ENCODE measurements at places on chromosomes 16 and 17. TPM values are rescaled to one million over a fixed set of nuclear protein-coding genes. Genes with fewer than 3 reads are reported as not detected.

DNA sequence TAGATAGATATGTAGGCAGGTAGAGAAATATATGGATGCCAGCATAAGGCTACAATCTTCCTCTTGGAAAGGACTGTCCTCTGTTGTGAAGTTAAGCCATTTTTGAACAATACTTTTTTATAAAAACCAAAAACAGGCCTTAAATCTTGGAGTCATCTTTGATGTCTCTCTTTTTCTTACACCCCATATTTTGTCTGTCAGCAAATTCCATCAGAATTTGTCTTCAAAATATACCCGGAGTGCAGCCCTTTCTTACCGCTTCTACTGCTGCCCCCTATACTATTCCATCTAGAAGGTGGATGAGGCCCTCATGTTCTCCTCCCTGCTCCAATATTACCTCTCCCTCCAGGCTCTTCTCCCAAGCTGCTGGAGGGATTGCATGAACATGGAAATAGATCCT lies 326.5 kb downstream of the HAPSTR1 start:
- DNase-seq, result no peak

DNA sequence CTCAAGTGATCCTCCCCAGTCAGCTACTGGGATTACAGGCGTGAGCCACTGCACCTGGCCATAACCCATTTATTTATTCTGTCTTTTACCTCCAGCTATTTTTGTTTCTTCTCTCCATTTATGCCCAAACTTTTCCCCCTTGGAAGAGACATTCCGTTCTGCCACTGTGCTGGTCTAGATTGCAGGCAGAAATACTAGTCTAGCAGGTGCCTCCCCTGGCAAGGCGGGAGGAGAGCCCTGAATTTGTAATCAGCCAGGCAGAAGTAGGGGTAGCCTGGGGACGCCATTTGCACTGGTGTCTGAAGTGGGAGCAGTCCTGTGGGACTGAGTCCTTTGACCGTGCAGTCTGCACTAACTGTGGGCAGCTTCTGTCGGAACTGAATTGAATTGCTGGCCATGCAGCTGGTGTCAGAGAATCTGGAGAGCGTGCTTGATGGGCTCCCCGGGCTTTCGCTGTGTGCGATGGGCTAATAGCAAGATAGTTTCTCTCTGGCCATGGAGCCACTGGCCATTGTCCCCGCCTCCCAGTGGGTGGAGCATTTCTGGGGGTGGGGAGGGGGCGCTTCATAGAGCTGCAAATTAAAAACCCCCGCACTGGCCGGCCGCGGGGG lies 31.5 kb upstream of the LITAF start:
- no peak for DNase-seq

DNA sequence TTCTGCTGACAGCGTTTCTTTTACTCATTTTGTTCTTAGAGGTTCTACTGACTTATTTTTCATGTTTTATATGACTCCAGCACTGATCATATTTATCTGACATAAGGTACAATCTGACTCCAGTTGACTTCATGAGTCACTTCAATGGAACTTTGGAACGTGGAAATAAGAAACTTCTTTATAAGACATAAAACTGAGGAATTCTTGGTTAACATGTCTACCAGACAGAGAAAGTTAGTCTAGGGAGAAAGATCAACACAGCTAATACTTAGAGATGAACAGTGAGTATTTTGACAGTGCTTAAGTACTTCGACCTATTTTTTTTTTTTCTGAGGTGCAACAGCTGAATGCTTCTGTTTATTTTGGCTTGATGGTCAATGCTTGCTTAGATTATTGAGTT lies 679.5 kb downstream of the KCNJ2 start:
- no peak for DNase-seq

DNA sequence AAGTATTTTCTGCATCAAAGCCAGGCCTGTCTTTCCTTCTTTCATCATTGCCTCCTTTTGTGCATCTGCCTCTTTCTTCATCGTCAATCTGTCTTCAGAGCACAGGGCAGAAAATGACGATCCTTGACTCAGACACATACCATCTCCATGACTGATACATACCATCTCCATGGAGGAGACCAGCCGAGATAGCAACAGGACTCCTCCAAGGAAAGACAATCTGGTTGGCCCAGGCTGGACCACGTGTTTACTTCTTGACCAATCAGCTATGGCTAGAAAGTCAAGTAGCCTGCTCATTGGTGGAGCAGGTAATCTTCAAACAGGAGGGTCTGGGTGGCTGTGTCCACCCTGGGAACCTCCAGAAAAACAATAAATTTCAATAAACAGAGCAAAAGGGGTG lies 164.6 kb downstream of the CPPED1 start:
- DNase-seq, result no peak

- no peak for DNase-seq
Measured at GRCh38 chr17:74943808-74944522, 8.3 kb downstream of the OTOP3 start.

APOH gene
- not detected for total RNA-seq

SLC12A3 gene
- total RNA-seq, result 5.3 TPM

DNA sequence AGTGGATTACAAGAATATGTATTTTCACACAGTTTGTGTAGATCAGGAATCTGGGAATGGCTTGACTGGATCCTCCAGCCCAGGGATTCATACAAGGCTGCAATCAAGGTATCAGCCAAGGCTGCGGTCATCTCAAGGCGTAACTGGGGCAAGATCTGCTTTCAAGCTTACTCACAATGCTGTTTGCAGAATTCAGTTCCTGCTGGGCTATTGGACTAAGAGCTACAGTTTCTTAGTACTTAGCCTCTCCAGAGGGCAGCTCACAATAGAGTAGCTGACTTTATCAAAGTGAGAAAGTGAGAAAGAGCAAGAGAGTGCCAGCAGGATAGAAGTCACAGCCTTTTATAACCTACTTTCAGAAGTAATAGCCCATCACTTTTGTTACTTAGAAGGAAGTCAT lies 211.0 kb downstream of the MAP2K6 start:
- DNase-seq, result no peak

ACE gene
- total RNA-seq, result 0.67 TPM

GRCh38 chr17:66373944-66374817 lies 71.8 kb downstream of the PRKCA start:
- DNase-seq, result no peak

KCNJ2 gene
- not detected for total RNA-seq

DNA sequence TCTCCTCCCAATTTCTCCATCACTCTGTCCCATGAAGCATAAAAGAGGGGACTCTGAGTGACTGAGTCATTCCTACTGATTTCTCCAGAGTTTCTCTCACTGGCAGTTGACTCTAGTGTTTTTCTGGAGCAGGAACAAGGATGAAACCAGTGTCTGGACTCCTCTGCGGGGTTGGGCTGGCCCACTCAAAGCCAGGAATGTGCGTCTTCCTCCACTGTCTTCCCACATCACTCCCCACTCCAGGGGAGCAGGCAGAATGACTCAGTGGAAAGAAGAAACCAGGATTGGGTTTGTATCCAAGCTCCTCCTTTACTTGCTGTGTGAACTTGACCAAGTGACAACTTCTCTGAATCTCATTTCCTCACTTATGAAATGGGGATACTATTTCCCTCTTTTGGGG lies 497.5 kb upstream of the SALL1 start:
- DNase-seq, result no peak

GRCh38 chr17:76428511-76428910 lies 24.4 kb downstream of the UBE2O start:
- no peak for DNase-seq

DNA sequence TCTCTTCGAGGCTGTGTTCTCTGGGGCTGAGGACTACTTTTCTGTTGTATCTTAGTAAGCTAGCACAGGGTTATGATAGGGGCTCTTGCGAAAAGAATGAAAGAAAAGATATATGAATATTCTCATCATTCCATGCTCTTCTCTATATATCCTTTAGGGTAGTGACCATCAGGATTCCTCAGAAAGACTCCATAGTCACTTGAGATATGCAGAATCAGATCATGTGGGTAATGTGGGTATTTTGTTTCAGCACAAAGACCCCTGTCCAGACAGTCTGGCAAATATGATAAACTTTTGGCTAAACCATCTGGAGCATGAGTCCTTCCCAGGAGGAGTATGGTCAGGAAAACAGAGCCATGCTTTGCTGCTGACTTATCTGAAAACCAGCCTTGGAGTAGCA lies 21.5 kb downstream of the CRYM start:
- no peak for DNase-seq

DNA sequence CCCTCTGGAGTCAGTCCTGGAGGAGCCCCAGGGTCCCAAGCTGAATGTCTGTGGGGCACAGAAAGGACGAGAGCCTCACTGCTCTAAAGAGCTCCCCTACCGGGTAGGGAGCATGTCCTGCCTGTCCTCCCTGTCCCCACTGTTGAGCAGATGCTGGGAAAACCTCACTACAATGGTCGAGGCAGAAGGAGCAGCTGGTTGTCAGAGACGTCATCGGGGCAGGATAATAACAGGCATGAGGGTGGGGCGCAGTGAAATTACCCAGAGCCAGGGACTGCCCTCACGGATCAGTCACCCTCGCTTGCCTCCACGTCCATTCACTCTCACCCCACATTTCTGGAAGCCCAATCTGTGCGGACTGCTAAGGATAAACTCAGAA lies 538 bp downstream of the TM4SF5 start:
- no peak for DNase-seq

- DNase-seq, result no peak
Measured at GRCh38 chr17:6477831-6478383, 33.7 kb downstream of the PIMREG start.

CNGB1 gene
- total RNA-seq, result not detected

DNA sequence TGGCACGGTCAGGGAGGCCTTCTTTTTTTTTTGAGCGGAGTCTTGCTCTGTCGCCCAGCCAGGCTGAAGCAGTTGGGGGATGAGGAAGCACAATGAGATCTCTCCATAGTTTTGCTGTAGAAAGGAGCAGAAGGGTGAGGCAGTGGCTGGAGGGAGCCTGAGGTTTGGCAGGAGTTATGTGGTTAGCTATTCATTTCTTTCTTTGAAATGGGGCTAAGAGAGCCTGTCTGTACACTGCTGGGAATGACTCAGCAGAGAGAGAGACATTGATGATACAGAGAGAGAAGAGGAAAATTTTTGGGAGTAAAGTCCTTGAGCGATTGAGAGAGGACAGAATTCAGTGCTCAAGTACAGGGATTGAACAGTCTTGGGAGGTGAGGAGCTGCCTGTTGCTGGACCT lies 22.1 kb downstream of the NOS2 start:
- DNase-seq, result no peak

DNA sequence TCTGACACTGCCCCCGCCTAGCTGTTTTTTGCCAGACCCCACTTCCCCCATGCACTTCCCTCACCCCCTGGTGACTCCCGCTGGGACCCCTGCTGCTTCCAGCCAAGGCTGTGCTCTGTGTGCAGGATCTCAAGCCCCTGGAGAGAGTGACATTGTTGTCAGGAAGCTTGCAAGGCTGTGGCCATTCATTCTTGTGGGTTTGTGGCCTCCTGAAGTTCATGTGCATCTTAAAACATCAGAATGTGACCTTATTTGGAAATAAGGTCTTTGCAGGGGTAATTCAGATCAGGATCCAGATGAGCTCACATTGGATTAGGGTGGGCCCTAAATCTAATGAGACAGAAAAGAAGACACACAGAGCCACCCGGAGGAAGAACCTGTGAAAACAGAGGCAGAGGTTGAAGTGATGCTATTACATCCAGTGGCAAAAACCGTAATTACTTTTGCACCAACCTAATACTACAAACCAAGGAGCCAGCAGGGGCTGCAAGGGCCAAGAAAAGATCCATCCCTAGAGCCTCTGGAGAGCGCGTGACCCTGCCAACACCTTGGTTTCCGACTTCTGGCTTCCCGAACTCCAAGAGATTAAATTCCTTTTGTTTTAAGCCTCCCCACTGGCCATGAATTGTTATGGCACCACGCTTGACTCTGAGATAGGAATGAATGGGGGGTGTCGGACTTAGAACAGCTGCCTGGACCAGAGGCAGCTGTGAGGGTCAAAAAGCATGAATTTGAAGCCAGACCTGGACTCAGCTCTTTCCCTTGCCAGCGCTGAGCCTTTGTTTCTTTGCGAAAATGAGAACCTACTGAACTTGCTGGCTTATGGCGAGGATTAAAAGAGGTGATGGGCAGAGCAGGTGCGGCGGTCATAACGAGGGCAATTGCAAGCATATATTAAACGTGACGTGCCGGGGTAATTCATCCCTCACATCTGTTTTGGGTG lies 75.5 kb downstream of the BMERB1 start:
- no peak for DNase-seq

DNA sequence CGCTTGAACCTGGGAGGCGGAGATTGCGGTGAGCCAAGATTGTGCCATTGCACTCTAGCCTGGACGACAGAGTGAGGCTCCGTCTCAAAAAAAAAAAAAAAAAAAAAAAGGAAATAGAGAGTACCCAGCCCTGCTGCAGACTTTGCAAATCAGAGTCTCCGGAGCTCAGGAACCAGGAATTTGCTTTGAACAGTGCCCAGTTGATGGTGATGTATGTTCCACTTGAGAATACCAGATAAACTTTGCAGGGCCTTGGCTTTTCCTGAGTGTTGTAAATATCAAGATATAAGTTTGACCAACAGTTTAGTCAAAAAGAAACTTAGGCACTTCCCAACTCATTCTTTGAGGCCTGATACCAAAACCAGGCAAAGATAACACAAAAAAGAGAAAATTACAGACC lies 30.6 kb upstream of the MAP3K14 start:
- DNase-seq, result no peak

GRCh38 chr17:35808240-35808961 lies 883 bp upstream of the TAF15 start:
- DNase-seq, result no peak

DNA sequence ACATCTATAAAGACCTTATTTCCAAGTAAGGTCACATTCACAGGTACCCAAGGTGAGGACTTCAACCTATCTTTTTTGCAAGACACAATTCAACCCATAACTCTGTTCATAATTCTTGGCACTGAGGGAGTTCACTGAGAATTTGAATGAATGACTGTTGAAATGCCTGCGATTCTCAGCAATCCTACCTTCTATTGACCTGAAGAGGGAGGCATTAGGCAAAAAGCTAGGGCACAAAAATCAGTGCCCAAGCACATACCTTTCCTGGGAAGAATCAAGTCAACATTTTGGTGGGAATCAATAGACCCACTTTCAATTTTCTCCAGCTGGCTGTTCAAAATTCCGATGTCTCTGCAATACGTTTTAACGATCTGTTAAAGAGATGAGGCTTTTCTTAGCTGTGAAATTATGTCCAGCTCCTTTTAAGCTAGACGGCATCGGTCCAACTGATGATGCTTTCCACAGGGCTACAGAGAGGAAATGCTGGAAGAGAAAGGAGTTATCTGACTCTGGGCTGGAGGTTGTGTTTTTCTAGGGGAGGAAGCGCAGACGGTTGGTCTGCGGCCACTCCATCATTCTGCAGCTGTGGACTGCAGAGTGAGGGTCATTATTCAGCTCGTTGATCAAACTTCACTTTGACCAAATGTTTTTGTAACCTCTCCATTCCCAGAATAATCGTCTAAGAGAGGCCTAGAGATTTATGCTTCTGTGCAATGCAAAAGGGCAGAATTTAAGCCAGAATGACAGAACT lies 25.2 kb downstream of the BCO1 start:
- no peak for DNase-seq
